ENCODE measurements at places on chromosomes 13 and 19. TPM values are rescaled to one million over a fixed set of nuclear protein-coding genes. Genes with fewer than 3 reads are reported as not detected.

GRCh38 chr19:35284153-35285094 lies 2.1 kb downstream of the HAMP start:
- DNase-seq, result no peak

The RYR1 gene
- total RNA-seq, result 4.5 TPM

DNA sequence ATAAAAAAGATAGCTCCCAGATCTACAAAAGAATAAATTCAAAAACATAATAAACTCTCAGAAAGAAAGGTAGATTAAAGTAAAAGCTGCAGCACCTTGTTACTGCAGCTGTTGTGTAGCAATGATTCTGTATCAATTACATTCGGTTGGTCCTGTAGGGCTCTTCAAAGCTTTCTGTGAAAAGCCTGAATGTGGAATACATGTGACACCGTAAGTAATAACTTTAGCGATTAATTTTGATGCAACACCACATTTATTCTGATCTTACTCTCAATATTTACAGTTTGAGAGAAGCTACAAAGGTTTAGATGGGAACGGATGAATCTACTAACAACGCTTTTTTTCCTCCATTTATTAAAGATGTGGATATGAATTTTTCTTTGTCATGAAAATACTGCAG lies 279.2 kb downstream of the DACH1 start:
- DNase-seq, result no peak

DNA sequence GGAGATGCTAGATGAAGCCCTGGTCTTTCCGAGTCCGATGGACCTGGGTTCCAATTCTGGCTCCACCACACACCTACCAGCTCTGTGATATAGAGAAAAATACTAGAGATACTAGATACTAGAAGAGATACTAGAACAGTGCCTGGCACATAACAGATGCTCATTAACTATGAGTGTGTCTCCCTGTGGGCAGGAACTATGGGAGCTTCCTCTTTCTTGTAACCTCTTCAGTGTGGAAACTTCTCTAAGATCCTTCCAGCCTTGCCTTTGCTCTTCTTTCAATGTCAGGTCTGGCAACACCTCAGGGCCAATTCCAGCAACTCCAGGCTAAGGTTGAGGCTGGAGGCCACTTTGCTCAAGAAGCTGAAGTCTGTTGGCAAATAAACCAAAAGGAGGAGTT lies 143.9 kb downstream of the KATNAL1 start:
- no peak for DNase-seq

GRCh38 chr13:35826626-35827254 lies 304.4 kb downstream of the DCLK1 start:
- DNase-seq, result no peak

DNA sequence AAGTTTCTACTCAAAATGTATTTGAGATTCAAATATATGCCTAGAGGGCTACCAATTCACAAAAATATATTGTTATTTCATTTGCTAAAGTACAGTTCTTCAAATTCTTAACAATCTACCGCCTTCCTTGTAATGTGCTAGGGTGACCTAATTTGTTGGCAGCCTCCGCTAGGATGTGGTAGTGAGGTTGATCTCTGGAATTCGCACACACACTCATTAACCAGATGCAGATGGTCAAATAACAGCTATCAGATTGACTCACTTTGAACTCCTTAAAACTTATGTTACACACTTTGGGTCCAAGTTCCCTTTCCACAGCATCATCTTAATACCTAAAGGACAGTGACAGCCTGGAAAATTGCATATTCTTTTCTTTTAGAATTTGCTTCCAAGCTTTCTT lies 367.3 kb downstream of the DCT start:
- no peak for DNase-seq

The ADGRE1 gene
- not detected for total RNA-seq

The KIR3DL2 gene
- total RNA-seq, result not detected

- no peak for DNase-seq
Observed at GRCh38 chr13:87919956-87920355, 248.8 kb downstream of the SLITRK5 start.

The DLEU7 gene
- total RNA-seq, result 17.9 TPM

GRCh38 chr13:100454876-100455275 lies 133.7 kb downstream of the GGACT start:
- DNase-seq, result no peak

The PSG7 gene
- not detected for total RNA-seq
